ENCODE measurements at places on chromosomes 12 and 14. TPM values are rescaled to one million over a fixed set of nuclear protein-coding genes. Genes with fewer than 3 reads are reported as not detected.

The NOVA1 gene
- not detected for total RNA-seq

The NPC2 gene
- 32.5 TPM for total RNA-seq

The TAS2R30 gene
- 5.6 TPM for total RNA-seq

DNA sequence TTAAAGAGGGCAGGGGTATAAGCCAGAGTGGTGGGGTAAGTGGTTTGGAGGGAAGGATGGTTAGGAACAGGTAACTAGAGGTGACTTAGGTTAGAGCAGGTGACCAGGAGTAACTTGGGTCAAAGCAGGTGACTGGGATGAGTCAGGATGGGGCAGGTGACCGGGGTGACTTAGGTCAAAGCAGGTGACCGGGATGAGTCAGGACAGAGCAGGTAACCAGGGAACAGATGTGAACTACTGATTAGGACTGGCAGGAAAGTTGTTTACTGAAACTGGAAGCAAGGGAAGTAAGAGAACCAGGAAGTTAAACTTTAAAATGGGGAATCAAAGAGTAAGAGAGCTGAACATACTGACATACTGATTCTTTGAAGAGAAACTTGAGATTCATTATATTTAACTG is 57.4 kb downstream of the FSCB start:
- no peak for DNase-seq

- no peak for DNase-seq
Observed at GRCh38 chr14:83646228-83646627, 1883.7 kb upstream of the FLRT2 start.
